ENCODE measurements at places on chromosomes 12 and 14.
A peak's percentile ranks its signal among the peaks of the same experiment; 100 is the strongest.

DNA sequence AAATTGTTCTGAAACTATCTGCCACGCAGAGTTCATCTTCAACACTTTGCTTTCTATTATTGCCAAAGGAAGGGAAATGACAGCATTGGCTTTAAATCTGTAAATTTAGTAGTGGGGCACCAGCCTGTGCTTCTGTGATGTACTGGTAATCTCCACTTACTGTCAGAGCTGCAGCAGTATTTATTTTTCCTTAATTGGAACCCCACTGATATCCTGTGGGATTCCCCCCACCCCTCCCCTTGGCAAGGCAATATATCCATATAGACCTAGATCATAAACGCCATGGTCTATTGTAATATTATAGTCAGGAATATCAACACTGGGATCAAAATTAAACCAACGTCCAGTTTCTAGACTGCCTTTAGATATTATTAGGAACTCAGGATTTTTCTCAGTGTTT, 96.7 kb downstream of the RMST start:
- no peak for DNase-seq

- DNase-seq = no peak
Measured at GRCh38 chr12:119674560-119674959, 6.6 kb downstream of the PRKAB1 start.

DNA sequence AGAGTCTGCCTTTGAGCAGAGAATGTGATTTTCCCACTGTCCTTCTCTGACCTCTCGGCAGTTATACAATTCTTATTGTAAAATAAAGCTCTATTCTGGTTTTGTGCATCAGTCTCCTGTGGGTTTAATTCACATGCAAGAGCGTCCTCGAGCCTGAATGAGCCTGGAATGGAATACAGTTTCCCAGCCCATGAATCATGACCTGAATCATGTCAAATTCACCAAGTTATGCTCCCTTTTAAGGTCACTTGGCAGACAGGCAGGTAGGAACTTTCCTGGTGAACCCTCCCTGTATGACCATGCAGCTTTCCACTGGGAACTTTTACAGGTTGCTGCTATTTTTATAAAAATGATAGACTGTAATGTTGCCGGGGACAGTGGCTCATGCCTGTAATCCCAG, 41.7 kb downstream of the BICD1 start:
- DNase-seq = no peak

DNA sequence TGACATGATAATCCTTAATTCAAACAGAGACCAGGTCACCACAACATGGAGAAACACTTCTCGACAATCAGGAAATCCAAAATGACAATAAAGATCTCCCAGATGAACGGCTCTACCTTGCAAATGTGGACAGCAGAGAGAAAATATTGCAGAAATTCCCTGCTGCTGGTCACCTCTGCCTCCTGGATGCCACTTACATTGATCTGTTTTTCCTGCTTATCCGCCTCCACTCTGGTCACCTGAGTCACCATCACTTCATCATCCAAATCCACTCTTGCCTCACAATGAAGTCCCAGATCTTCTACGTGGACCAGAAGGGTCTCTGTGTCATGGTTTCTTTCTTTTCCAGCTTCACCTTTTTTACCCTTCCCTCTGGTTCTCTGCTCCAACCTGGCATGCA, 21.1 kb downstream of the TTC9 start:
- DNase-seq = no peak

DNA sequence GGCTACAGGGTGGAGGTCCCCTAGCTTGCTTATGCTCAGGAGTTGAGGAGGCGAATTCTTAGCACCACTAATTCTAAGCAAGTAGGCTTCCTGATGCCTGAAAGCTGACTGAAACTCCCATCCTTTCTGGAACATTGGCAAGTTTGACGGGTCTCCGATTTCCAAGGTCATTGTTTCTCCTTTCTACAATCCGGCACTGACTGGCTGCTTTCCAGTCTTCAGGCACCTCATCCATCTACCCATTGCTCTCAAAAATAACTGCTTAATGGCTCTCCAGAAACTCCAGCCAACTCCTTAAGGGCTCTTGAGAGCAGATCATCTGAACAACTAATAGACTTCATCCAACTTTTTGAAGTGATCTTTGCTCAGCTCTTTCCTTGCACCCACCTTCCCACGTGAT, 13.3 kb downstream of the REM2 start:
- DNase-seq = no peak

DNA sequence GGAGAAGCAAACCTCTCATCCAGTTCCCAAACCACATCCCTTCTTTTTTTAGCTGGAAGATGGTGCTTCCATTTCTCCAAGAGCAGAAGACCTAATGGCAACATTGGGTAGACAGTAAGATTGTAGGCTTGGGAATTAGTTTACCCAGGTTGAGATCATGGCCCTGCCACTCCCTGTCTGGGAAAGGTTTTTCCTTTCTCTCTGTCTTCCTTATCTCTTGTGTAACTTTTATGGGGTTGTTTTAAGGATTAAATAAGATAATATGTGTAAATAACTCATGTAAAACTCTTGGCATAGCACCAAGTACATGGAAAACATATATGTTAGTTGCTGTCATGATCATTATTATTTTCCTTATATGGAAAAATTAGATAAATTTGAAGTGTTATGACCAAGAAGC, 23.2 kb upstream of the PSMA6 start:
- DNase-seq = no peak

GRCh38 chr14:29310210-29310609, 543.6 kb downstream of the FOXG1 start:
- DNase-seq = no peak

GRCh38 chr12:64826234-64826633, 1.8 kb downstream of the TBC1D30 start:
- DNase-seq = peak; percentile 37

GRCh38 chr14:84323450-84323849, 1206.5 kb upstream of the FLRT2 start:
- DNase-seq = no peak

- no peak for DNase-seq
Measured at GRCh38 chr12:129549656-129550055, 354.2 kb downstream of the TMEM132D start.

- DNase-seq = no peak
Measured at GRCh38 chr12:49260166-49260565, 4.7 kb upstream of the TUBA1C start.

- DNase-seq = no peak
Measured at GRCh38 chr12:118514297-118514696, 137.9 kb downstream of the SUDS3 start.

DNA sequence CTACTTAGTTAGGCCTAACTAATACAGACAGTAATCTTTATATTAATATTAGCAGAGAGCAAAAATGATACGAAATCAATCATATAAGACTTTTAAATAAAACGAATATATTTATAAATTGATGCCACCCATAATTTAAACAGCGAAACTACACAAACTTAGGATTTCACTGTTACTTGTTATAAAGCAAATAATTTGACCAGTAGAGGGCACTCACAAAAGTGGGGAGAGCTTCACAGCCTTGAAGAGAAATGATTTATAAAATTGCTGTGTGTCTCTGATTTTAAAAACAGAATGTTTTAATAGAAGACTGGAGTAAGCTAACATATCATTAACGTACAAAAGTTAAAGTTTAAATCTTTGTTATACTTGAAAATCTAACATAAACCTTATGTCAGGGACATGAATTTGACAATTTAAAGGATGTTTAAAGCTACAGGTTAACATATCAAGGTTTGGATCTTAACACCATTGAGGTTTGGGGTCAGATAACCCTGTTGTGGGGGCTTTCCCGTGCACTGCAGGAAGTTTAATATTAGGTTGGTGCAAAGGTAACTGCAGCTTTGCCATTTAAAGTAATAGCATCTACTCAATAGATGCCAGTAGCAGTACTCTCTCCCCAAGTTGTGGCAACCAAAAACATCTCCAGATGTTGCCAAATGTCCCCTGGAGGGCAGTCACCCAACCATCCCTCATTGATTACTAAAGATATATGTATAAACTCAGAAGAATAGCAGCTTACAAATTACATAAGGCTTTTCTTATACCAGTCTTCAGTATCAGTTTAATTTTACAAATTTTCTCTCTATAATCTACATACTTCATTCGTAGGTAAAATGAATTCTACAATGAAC, 9.3 kb downstream of the KRAS start:
- no peak for DNase-seq
